ENCODE measurements at places on chromosomes 12 and 14.

GRCh38 chr14:74898694-74899093, 17.0 kb downstream of the DLST start:
- DNase-seq = no peak

DNA sequence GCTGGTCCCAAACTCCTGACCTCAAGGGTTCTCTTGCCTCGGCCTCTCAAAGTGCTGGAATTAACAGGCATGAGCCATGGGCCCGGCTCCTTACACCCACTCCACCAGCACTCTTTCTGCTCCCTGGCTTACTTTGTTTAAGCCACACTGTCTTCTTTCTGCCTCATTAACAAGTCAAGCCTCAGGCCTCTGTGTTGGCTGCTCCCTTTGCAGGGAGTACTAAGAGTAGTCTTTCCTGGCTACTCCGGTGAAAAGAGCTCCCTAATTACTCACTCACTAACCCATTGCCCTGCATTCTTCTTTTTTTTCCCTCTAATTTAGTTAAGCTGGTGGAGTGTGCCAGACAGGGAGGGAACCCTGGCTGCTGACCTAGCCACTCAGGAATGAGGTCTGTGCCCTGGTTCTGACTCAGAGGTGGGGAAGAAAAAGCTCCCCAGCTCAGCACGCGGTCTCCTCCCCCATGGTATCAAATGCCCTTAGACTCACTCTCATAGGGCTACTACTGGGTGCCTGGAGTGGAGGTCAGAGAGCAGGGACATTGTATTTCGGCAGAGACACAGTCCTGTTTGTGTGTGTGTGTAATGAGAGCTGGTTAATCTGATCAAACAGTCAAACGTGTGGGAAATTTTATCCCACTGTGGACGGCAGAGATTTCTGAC, 19.8 kb downstream of the GALNT6 start:
- peak; percentile 100 for DNase-seq

GRCh38 chr12:95177201-95177768, 40.0 kb downstream of the FGD6 start:
- DNase-seq = no peak

GRCh38 chr12:131991816-131992430, 42.2 kb downstream of the EP400 start:
- DNase-seq = no peak

DNA sequence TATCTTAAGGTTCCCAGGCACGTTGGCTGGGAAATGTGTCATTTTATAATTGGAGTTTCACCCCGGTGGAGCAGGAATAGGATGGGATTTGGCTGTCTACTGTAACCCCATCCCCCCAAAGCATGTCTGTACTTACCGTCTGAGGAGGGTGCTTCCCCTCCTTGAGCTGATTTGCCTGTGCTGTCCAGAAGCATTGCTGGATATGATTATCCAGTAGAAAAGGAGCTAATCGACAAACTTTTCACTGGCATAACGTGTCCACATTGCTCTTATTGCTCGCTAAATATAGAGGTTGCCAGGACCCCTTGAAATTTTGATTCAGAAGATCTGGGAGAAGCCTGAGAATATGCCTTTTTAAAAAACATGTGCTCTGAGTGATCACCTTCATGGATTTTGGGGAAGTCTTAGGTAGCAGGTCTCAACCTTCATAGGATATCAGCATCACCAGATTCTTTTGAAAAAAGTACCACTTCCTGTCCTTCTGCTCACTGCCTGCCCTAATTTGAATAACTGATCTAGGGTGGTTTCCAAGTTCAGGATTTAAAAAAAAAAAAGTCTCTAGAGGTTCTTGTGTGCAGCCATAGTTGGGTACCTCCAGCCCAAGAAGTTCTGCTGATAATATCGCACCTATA, 80.4 kb upstream of the KCNA1 start:
- no peak for DNase-seq

GRCh38 chr14:100317912-100318808, 5.0 kb upstream of the SLC25A47 start:
- DNase-seq = no peak

GRCh38 chr12:16165506-16165905, 112.0 kb downstream of the SLC15A5 start:
- DNase-seq = peak; percentile 34

DNA sequence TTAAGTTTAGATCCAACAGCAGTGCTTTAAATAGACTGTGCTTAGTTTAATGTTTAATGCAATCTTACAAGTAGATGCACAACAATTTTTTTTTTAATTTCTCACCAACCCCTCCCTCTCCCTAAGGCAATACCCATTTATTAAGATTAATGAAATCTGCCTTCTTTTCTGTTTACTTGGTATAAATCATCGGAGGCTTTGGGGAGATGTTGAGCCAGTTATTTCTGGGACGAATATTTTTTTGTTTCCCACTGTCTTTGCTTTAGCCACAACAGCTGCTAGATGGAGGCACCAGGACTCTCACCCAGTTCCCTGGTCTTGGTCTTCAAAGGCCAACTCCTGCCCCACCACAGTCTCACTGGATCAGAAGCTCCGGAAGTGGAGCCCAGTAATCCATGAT, 113.4 kb downstream of the PLXNC1 start:
- no peak for DNase-seq

DNA sequence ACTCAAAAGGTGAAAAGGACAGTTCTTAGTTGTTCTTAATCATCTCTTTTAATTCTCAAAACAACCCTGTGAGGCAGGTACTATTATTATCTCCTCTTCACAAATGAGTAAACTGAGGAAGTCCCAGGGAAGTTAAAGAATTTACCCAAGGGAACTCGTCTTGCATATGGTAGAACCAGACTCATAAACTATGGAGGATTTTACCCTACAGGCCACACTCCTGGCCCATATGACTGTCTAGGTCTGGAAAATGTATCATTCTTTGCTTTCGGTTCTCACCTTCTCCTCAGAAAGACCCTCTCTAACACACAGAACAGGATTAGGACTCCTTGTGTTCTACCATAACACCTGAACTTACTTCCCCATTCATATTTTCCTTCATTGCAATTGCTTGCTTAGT, 18.9 kb downstream of the SOX5 start:
- DNase-seq = no peak

DNA sequence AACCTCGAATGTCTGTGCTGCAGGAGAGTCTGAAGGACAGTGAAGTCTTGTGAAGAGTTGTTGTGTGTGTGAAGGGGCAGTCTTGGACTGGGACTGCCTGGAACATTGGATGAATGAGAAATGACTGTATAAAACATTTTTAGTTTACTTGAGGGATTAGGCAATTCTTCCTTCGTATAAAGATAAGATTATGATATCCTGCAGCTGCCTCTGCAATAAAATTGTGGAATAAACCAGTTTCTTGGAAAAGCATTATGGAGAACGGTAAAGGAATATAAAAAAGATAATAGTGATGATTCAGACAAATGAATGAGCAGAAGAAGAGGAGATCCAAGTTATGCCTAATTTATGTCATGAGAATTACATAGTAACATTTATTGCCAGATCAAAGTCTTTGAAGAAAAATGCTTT, 30.9 kb upstream of the LUM start:
- DNase-seq = no peak

GRCh38 chr14:101482066-101482465, 79.2 kb upstream of the DIO3 start:
- DNase-seq = no peak

- DNase-seq = peak; percentile 6
These were observed 111.9 kb downstream of the LRRK2 start for GRCh38 chr12:40336573-40337199.

DNA sequence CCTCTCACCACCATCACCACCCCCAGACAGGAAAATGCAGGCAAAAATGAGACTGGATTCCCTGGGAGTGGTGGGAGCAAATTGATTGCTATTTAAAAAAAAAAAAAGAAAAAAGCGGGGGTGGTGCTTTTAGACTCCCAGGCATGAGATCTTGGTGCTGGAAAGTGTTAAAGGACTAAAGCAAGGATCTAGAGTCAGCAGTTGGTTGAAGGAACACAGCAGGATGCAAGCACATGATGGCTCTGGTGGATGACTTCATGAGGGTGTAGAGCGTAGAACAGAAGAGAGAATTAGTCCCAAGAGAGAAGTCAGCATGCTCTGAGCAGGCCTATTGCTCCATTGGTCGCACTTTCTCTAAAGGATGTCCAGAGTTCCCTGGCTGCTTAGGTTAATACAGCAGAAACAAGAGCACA, 183.8 kb upstream of the HMGA2 start:
- no peak for DNase-seq

- DNase-seq = peak; percentile 90
These were observed 498 bp upstream of the RHOF start for GRCh38 chr12:121793838-121794533.

DNA sequence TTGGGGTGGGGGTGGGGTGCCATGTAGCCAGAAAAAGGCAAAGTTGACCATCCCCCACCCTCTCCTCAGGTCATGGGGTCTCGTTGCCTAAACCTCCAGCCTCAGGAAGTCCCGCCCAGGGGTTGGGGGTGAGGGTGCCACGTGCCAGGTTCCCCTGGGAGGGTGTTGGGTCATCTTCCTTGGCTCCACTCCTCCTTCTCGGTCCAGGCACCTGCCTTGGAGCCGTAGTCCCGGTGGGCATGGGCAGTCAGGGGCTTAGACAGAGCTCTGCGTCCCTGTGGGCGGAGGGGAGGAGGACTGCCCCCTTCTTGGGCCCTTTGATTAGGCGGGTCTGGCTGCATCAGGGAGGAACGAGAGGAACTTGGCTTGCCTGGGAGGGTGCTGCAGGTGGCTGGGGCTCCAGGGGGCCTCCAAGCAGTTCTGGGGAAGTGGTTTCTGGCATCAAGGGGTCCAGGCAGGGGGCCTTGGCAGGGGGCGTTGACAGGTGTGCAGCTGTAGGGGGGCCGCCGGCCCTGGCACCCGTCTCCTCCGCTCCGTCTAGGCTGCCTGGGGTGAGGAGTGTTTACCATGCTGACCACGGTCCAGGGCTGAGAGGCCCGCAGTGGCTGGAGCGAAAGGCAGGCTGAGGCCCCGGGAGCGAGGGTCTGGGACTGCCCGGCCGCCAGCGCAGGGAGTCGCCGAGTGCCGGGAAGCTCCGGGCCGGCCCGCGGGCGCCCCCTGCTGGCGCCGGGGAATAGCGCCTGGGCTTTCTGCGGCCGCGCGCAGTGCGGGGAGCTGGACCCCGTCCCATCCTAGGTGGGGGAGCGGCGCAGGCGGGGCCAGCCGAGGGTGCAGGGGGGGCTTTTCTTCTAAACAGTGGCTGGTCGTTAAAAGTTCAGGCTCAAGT, 7.9 kb downstream of the SETD1B start:
- peak; percentile 43 for DNase-seq

- DNase-seq = no peak
These were observed 98.8 kb downstream of the DAD1 start for GRCh38 chr14:22489957-22490950.

GRCh38 chr12:49843411-49843810, 505 bp upstream of the BCDIN3D start:
- DNase-seq = no peak

DNA sequence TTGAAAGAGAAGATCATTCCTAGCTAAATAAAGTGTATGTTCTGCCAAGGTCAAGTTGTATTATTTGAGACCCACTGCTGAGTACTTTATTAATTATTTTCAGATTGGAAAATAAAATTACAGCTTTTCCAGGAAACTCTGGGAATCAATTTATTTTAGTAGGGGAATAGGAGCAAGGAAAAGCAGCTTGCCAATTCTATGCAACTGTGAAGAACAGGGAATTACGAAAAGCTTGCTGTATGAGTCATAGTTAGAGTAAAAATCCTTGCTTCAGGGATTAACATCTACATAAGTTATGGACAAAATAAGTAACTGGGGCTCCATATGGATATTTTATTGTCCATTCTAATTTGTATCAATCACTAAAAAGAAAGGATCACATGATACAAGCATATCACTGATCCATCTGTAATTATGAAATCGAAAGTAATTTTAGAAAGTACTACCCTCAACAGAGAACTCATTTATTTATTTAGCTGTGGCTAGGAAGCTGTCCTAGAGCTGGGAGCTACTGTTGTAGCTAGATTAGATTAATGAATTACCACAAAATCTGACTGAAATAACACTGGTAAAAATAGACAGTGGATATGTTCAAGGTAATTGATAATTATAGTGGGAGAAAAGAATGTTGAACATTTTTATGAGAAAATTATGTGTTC, 303.5 kb upstream of the NPAS3 start:
- peak; percentile 41 for DNase-seq

GRCh38 chr14:103395244-103395643, 10.0 kb downstream of the MARK3 start:
- DNase-seq = peak; percentile 20

GRCh38 chr12:125083072-125083471, 17.8 kb downstream of the AACS start:
- DNase-seq = no peak

GRCh38 chr14:85159726-85160125, 370.2 kb upstream of the FLRT2 start:
- no peak for DNase-seq

- no peak for DNase-seq
These were observed 468.5 kb downstream of the ETNK1 start for GRCh38 chr12:23093488-23093887.

- DNase-seq = no peak
These were observed 6.4 kb upstream of the ARF6 start for GRCh38 chr14:49886523-49886922.

DNA sequence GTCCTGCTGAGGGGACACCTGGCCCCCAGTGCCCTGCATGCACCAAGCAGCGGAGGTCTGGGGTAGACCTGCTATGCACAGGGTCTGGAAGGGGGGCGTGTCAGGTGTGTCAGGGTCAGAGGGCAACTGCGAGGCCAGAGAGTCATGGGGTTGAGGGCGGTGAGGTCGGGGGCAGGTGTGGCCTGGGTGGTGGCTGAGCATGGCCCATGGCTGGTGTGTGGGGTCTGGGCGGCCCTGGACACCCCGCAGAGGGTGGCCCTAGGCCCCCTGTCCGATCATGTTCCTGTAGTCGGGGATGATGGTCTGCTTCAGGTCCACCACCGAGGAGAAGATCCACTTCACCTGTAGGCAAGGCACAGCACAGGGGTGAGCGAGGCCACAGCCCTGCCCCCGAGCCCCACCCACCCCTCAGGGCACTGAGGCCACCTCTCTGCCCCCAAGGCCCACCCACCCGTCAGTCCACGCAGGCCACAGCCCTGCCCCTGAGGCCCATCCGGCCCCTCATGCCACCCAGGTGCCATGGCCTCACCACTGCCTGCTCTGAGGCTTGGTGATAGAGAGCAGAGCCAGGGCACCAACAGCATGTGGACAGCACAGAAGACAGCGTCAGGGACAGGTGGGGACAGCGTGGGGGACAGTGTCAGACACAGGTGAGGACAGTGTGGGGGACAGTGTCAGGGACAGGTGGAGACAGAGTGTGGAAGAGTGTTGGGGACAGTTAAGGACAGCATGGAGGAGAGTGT, 211.3 kb downstream of the TMEM121 start:
- DNase-seq = no peak

GRCh38 chr14:23033251-23033727, 1.4 kb downstream of the PSMB5 start:
- no peak for DNase-seq

Measured in kidney glomerular epithelial cell (primary cell).